ENCODE measurements at places on chromosomes 7 and 10. TPM values are rescaled to one million over a fixed set of nuclear protein-coding genes. Genes with fewer than 3 reads are reported as not detected.

DNA sequence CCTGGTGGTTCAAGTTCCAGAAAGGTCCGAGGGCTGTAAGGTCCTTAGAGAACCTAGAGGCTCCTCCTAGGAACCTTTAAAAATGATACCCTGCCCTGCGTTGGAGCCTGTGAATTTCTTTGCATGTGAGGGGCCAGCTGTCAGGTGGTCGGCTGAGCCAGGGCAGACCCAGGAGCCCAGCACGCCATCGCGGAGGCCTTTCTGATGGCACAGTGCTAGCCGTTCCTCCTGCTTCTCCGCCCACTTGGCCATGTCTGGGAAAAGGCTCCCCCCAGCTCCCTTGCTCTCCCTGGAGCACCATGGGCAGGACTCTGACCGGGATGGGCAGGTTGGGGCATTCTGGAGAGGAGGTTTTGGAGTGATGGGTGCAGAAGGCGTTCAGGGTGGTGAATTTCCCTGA is 7.6 kb downstream of the ZNF316 start:
- no peak for DNase-seq

DNA sequence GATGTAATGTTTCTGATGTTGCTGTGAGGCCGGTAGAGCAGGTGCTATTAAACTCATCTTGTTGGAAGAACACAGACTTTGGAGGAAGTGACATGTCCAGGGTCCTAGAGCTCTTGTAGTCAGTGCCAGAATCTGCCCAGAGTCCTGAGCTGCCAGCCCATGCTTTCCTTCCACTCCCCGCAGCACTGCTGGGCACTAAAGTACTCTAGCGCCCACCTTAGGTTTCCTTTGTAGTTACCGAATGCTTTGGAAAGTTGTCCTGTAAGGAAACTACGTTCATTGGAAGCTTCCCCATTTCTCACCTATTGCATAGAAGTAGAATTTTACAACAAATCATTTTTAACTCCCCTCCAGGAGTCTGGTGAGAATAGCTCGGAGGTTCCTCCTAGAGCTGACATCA is 11.0 kb downstream of the ZNF862 start:
- DNase-seq = no peak

DNA sequence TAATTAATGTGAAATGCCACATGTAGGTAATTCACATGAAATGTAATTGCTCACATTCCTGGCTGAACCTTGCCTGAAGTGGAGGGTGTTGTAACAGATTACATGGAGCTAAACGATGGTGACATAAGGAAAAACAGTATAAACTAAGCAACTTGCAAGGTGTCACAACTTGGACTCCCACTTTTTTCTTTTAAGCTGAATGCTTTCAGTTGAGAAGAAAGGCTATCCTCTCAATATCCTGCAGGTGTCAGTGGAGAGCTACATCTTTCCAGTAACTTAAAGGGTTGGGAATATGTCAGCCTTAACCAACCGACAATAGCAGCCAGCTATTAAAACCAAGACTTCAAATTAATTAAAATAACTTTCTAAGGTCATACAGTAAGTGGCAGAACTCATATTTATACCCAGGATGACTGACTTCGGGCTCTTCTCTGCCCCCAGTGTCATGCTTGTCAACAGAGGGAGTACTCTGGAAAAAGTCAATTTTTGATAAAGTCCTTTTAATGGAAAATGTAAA is 33.7 kb downstream of the NRBF2 start:
- peak; percentile 85 for DNase-seq

DNA sequence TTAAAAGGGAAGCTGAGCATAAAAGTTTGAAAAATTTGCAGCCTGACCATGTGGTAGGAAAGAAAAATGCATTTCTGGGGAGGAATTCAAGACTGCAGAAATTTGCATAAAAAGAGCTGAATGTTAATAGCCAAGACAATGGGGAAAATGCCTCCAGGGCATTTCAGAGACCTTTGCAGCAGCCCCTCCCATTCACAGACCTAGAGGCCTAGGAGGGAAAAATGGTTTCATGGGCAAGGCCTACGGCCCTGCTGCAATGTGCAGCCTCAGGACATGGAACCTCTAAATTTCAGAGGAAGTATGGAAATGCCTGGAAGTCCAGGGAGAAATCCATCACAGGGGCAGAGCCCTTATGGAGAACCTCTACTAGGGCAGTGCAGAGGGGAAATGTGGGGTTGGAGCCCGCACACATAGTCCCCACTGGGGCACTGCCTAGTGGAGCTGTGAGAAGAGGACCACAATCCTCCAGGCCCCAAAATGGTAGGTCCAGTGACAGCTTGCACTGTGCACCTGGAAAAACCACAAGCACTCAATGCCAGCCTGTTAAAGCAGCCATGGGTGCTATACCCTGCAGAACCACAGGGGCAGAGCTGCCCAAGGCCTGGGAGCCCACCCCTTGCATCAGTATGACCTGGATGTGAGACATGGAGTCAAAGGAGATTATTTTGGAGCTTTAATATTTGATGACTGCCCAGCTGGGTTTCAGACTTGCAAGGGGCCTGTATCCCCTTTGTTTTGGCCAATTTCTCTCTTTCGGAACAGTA is 243.8 kb downstream of the DNAJB9 start:
- no peak for DNase-seq

DNA sequence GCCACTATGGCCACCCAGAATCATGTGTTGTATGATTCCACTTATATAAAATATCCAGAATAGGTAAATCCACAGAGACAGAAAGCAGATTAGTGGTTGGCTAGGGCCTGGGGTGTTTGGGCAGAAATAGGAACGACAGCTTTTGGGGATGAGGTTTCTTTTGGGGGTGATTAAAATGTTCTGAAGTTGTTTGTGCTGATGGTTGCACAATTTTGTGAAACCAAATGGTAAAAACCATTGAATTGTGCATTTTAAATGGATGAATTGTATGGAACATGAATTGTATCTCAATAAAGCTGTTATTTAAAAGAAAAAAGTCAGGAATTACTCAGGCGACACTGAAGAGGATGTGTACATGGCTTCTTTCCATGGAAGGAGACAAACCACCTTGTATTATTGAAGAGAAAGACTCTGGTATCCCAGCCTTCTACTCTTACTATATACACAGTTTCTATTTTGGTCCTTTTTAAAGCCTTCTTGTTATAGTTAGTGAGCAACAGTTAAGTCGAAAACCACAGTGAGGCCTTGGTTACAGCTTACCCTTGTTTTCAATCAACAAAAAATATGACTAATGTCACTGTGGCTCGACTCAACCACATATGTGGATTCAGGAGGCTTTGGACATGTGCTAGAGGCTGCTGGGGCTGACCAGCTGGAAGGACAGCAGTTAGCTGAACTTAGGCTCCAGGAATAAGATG is 57.1 kb upstream of the KMT2E start:
- peak; percentile 98 for DNase-seq

Gene BLVRA
- total RNA-seq = 32.3 TPM

Gene ELN
- 2.2 TPM for total RNA-seq

Measured in IMR-90 (cell line).